ENCODE measurements at places on chromosomes 3 and 15. TPM values are rescaled to one million over a fixed set of nuclear protein-coding genes. Genes with fewer than 3 reads are reported as not detected.

Gene ADAMTS17
- total RNA-seq, result 0.17 TPM

DNA sequence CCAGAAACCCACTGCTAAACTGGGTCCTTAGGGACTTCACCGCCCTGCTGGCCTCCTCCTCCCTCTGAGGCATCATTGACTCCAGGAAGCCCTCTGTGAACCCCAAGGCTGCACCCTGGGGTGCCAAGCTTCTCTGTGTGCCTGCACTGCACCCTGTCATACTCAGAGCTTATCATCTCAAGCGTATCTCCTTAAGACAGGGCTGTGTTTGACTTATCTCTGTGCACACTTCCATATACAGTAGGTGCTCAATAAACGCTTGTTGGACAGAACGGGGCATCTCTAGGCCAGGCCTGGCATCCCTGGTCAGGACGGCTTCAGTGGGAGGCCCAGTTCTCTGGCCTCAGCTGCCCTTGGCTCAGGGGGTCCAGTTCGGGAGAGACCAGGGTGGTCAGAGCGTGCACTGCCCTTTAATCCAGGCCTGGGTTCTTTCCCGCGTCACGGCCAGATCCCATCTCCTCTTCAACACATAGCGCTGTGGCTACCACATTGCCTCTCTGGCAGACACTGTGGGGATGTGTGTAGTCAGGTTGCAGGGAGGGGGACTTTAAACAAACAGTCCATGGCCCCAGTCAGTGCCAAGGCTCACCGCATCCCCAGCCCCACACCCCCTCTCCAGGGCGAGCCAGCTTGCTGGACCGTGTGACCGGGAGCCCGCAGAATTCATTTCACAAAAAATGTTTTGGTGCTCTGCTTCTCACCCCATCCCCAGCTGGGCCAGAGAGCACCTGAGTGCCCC is 33.4 kb downstream of the MAGEF1 start:
- peak; percentile 21 for DNase-seq

Gene RETNLB
- not detected for total RNA-seq

- DNase-seq, result no peak
These were observed 48.4 kb downstream of the DNAH1 start for GRCh38 chr3:52364322-52365035.

Gene TMEM212
- not detected for total RNA-seq

- peak; percentile 26 for DNase-seq
These were observed 57.3 kb downstream of the CEP63 start for GRCh38 chr3:134543113-134543512.

Gene SERPINI2
- not detected for total RNA-seq

Gene ISG20
- total RNA-seq, result 3.0 TPM

Gene PDIA5
- 27.9 TPM for total RNA-seq

DNA sequence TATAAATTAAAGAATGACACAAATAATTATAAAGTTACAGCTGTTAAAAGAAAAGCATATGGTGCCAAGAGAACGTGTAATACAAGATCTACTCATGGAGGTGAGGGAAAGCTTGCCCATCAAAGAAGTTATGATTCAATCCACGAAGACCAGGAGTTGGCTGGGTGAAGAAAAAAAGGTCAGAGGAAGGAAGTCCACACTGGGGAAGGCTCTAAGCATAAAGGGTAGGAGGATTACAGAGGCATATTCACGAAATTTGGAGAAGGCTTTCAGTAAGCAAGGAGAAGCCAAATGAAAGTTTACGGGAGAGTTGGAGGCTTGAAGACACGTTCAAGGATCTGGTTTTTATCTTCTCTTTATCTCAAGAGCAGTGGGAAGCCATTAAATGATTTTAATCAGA is 1.8 kb upstream of the TGFBR2 start:
- DNase-seq, result no peak

Gene ISLR
- total RNA-seq, result 14.0 TPM

Gene TEX55
- not detected for total RNA-seq

- peak; percentile 80 for DNase-seq
These were observed 32.8 kb downstream of the MYH15 start for GRCh38 chr3:108477511-108478147.

- DNase-seq, result peak; percentile 78
These were observed 32.9 kb downstream of the CD200R1L start for GRCh38 chr3:112813723-112814171.

Gene A4GNT
- total RNA-seq, result not detected

DNA sequence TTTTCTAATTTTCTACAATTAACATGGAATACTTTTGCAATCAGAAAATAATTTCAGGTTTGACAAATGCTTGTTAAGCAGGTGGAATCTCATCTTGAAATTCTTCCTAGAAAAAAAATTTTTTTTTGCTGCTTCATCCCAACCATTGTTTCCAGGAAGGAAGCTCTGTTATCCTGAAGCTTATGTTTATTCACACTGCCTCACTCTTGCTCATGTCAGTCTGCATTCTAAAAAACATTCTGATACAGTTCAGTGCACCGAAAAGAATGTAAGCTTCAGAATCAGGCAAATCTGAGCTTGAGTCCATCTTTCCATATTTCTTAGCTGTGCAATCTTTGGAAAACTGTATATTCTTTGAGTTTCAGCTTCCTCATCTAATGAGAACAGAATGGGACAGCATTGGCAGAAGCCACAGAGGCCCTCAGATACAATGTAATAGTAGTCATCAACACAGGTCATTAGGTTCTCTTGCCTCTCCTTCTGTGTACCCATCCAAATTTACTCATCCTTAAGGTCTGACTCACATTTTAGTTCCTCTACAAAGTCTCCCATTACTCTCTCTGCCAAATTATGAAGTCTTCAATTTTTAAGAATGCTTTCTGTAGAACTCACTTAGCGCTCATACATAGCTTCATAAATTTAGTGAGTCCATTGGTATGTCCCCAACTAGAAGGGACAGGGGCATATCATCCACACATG is 881.8 kb upstream of the NR2F2 start:
- DNase-seq, result peak; percentile 31

GRCh38 chr3:152121270-152121636 is 147.5 kb upstream of the MBNL1 start:
- peak; percentile 96 for DNase-seq

DNA sequence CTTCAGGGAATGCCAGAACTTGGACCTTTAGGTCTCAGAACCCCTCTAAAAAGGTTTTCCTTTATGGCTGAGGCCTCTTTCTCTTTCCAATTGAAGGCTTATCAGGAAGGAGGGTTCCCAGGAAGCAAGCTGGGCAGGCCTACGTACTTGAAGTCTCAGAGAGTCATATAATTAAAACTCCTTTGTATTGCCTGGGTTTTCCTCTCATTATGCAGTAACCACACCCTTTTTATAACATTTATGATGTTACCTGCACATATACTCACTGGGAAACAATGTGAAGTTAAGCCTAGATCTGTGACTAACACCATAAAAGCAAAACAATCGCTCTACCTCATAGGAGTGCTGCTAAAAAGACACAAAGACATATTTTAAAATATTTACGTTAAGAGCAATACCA is 27.3 kb downstream of the SERP1 start:
- DNase-seq, result no peak

DNA sequence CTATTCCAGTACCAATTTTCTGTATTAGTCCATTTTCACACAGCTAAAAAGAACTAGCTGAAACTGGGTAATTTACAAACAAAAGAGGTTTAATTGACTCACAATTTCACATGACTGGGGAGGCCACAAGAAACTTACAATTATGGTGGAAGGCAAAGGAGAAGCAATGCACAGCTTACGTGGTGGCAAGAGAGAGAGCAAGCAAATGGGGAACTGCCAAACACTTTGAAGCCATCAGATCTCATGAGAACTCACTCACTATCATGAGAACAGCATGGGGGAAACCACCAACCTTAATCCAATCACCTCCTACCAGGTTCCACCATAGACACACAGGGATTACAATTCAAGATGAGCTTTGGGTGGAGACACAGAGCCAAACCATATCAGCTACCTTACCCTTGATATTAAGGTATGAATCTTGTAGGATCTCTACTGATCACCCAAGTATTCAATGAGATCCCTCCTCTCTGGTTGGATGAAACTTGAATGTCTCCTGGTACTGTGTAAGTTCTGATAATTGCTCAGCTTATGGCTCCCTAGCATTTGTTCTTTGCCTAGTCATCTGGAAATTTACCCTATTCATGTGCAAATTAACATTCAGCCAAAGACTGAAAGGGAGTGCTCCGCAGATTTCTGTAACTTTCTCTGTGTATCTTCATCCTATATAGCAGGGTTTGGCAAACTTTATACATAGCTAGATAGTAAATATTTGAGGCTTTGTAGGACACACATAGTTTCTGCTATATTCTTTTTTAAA is 38.9 kb downstream of the MYL3 start:
- no peak for DNase-seq

- no peak for DNase-seq
These were observed 57.8 kb upstream of the BOC start for GRCh38 chr3:113153499-113154107.

Gene HAUS2
- 19.8 TPM for total RNA-seq

DNA sequence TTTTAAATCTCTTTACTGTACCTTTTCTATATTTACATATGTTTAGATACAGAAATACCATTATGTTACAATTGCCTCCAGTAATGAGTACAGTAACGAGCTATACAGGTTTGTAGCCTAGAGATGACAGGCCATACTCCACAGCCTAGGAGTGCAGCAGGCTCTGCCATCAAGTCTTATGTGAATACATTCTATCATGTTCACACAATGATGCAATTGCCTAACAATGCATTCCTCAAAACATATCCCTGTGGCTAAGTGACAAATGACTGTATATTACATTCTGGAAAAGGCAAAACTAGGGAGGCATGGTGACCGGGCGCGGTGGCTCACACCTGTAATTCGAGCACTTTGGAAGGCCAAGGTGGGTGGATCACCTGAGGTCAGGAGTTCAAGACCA is 192.4 kb upstream of the IGF1R start:
- no peak for DNase-seq

Gene CCDC39
- under 0.01 TPM for total RNA-seq

DNA sequence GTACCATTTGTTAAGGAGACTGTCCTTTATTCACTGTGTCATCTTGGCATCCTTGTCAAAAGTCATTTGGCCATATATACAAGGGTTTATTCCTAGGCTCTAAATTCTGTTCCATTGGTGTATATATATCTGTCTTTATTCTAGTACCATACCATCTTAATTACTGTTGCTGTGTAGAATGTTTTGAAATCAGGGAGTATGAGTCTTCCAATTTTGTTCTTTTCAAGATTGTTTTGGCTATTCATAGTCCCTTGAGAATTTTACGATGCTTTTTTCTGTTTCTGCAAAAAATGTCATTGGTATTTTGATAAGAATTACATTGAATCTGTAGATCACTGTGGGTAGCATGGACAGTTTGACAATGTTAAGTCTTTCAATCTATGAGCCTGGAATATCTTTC is 28.7 kb downstream of the PFN2 start:
- no peak for DNase-seq

Gene KNG1
- not detected for total RNA-seq

Gene TF
- 0.33 TPM for total RNA-seq

- no peak for DNase-seq
These were observed 102.6 kb downstream of the TFG start for GRCh38 chr3:100811779-100812507.

- DNase-seq, result peak; percentile 90
These were observed at the start of gene LRRC58 for GRCh38 chr3:120348991-120349854. Gene LRRC58 (minus strand): TSS chr3:120349354. CDS start chr3:120349243, 111 bp downstream.

GRCh38 chr15:90264671-90265070 is 801 bp upstream of the NGRN start:
- no peak for DNase-seq

Gene AHSG
- total RNA-seq, result not detected

DNA sequence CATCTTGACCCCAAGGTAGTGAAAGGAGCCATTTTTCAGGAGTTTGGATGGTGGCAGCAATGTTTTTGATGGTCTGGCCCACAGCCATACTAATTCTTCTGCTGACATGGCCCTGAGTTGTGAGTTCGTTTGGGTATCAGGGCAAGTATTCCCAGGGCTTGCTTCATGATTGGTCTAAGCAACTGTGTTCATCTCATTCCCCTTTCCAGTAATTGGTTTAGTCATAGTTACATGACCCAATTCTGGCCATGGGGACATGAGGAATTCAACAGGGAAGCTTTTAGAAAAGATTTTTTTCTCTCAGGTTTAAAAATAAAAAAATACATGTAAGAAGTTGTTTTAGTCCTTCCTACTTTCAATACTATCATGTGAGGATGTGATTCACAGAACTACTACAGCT is 150.5 kb upstream of the NPHP3 start:
- DNase-seq, result no peak

DNA sequence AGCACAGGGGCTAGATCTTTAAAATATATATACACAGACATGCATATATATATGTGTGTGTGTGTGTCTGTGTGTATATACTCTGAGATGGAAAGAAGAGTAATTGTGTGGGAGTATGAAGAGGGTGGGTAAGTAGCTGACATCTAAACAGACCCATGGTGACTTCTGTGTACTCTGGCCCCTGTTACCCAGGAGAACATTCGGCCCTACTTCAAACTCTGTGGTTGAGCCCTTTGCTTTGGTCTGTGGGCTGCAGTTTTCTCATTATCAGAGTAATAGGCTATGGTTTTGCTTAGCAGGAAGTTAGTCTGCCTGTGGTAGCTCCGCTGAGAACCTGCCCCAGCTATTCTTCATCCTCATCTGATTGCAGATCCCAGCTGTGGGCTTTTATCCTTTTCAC is 141.4 kb downstream of the RBPMS2 start:
- no peak for DNase-seq
